ENCODE measurements at places on chromosomes 16 and 17. TPM values are rescaled to one million over a fixed set of nuclear protein-coding genes. Genes with fewer than 3 reads are reported as not detected.

Gene HBQ1
- 3.6 TPM for total RNA-seq

Gene RPS6KB1
- total RNA-seq = 16.8 TPM

Gene TBC1D3H
- not detected for total RNA-seq

Gene KRT12
- total RNA-seq = not detected

Gene LGALS9B
- total RNA-seq = not detected

Gene CD300H
- not detected for total RNA-seq

Gene MMP25
- 0.20 TPM for total RNA-seq

Gene NDRG4
- 4.6 TPM for total RNA-seq

Measured in HT1080 (cell line).